ENCODE measurements at places on chromosomes 2 and 18.

GRCh38 chr2:42102591-42103450 is 55.0 kb downstream of the PKDCC start:
- no peak for DNase-seq

- no peak for DNase-seq
These were observed 690.0 kb downstream of the ARHGAP15 start for GRCh38 chr2:143819190-143819735.

DNA sequence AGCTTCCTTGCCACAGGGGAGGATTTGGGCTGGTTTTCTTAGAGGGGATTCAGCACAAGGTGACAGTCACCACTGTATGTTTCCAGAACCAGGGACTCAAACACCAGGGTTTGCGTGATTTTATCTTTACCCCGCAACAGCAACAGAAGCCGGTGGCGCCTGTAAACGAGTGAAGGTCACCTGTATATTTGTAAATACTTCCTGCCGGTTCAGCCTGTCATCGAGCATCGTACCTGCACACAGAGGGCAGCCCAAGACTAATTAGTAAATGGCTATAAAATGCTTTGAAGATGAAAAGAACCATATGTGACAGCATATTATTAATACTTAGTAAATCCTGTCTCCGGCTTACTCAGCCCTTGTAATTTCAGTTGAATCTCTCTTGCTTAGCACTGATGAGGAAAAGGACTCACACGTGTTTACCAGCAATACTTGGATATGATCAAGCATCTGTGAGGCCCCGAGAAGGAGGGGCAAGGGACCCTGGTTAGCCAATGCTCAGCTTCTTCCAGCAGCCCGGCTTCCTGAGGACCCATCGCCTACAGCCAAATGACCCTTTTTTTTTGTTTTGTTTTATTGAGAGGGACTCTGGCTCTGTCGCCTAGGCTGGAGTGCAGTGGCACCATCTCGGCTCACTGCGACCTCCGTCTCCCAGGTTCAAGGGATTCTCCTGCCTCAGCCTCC is 51.3 kb upstream of the FOSL2 start:
- no peak for DNase-seq

DNA sequence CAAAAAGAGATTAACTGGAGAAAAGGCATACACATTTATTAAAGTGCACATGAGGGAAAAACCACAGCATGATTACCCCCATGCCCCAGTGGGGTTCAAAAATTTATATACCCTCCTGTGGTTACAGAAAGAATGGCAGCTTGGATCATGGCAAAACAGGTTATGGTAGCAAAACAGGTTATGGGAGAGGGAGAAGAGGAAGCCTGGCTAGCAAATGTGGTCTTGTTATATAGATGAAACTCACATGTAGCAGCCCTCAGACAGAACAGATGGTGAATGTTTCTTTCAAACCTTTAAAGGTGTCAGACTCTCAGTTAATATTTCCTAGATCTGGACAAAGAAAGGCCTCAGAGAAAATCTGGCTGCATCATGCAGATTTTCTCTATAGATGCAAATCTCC is 178.2 kb upstream of the ZC3H15 start:
- DNase-seq = no peak

Data from SK-N-MC (cell line).